ENCODE measurements at places on chromosomes 1 and 21.

- no peak for DNase-seq
Observed at GRCh38 chr1:85957760-85958159, 198.8 kb downstream of the COL24A1 start.

GRCh38 chr1:118846443-118846842 lies 141.7 kb downstream of the TBX15 start:
- no peak for DNase-seq

- DNase-seq: no peak
Observed at GRCh38 chr1:60463786-60464185, 390.2 kb upstream of the C1orf87 start.

- no peak for DNase-seq
Observed at GRCh38 chr1:9225411-9225785, 9.2 kb upstream of the H6PD start.

DNA sequence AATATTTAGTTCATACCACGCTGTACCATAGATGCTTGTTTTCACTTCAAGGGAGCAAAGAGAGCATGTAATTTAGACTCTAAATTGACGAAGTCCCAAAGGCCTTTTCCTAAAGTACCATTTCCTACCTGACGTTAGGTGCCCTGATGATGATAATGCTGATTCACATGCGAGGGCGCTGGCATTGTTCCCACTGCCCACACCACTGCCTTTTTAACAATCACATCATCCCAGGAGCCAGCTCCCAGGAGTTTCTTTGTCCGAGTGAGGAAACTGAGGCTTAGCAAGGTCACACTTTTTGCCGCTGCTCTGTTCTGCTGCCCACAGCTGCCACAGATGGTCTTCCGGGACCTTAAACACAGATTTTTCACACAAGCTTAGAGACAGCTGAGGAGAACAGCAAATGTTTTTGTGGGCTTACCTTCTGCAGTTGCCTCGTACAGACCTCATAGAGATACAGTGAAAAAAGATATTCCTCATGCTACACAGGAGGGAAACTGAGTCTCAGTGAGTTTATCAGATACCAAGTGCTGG lies 69.4 kb downstream of the EVA1C start:
- no peak for DNase-seq

DNA sequence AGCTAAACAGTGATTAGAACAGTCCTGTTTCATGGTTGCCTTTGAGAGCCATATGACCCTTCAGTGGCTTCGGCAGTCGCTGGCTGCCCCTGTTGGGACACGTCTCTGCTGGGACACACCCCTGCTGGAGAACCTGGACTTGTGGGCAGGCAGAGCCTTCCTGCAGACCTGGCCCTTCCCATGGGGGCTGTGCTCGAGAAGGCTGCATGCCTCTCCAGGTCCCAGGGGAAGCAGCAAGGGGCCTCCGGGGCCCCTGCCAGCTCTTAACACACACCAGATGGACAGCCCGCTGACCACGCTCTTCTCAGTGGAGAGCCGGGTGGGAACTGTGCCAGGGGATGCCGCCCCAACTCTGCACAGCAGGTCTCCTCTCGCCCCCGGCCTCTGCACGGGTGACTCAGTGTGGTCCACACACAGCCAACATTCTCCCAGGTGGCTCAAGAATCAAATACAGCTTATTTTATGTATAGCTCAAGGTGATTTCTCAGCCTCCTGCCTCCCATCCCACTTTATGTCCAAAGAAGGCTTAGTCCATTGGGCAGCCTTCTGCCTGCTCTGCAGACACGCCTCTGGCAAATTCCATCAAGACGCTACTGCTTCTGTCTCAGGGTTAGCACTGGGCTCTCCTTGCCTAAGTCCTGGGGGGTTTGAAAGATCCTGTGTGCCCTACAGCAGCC lies 450.8 kb downstream of the KIF26B start:
- peak; percentile 13 for DNase-seq

- DNase-seq: no peak
Observed at GRCh38 chr1:245682638-245683628, 528.1 kb downstream of the KIF26B start.

GRCh38 chr1:11620405-11620804 lies 33.8 kb downstream of the FBXO2 start:
- no peak for DNase-seq

DNA sequence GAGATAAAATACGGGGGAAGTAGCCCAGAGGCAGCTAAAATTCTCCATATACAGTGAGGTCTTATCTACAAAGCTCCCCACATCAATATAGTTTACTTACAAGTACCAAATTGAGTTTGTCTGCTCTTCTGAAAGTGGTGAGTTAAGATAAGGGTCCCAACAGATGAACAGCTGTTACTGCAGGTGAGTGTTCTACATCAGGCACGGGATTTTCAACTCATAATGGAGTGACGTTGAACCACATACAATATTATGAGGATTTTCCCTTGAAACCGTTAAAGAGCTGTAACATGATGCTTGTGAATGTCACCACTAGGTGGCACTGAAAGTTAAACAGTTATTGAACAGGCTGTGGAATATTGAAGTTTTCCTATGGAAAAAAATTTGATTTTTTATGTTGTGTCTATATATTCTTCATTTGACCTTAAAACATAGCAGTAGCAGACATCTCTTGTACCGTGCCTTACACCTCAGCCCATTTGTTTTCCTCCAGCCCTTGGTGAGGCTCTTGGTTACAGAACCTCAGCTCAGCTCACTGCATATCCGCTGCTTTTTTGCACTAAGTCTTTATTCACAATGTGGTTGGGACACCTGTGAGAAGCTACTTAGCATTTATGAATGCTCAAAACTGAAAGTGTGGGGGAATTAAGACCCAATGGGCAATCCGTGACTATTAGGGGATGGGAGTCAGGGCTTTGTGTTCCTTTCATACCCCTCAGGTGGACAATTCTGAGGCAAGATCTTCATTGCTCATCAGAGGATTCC lies 23.2 kb downstream of the CD1D start:
- peak; percentile 75 for DNase-seq

- DNase-seq: no peak
Observed at GRCh38 chr1:216937491-216937890, 214.3 kb upstream of the ESRRG start.

- peak; percentile 20 for DNase-seq
Observed at GRCh38 chr21:44927587-44928461, 7.1 kb upstream of the ITGB2 start.

DNA sequence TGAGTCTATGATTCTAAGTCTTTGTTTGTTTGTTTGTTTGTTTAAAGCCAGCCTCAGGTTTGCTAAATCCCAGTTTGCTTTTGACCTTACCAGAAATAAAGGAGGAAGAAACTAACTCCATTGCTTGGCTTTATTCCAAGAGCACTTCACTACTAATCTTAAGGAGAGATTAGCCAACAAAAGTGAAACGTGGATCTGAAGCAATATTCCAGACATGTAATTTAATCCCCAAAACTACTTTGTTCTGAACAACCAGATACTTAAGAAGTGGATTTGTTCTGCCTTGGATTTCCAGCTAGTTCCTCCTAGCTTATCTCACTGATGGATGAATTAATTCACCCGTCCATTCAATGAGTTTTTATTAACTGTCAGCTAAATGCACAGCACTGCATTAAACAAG lies 15.9 kb upstream of the CEP350 start:
- DNase-seq: no peak

- DNase-seq: peak; percentile 52
Observed at GRCh38 chr1:209627732-209628196, 24.5 kb downstream of the LAMB3 start.

DNA sequence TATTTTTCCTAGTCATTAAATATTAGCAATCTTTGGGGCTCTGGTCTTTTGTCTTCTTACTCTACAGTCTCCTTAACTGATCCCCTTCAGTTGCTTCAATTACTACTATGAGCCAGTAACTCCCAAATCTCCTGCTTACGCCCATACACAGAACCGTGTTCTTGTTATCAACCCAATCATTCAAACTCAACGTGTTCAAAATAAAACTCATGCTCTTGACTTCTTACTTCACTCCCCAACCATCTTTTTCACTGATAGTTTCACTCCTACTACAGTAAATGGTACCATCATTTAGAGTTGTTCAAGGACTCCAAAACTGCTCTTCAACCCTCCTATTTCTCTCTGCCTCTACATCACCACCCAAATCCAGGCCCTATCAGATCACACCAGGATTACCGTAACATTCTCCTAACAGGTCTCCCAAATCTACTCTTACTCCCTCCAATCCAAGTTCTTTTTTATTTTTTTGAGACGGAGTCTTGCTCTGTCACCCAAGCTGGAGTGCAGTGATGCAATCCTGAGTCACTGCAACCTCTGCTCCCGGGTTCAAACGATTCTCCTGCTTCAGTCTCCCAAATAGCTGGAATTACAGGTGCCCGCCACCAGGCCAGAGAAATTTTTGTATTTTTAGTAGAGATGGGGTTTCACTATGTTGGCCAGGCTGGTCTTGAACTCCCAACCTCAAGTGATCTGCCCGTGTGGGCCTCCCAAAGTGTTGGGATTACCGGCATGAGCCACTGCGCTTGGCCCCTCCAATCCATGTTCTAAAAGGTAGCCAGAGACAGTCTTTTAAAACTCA lies 3.0 kb downstream of the YARS1 start:
- DNase-seq: no peak

Measured in amniotic stem cell (primary cell).